ENCODE measurements at places on chromosomes 5 and 9.

- DNase-seq, result no peak
Measured at GRCh38 chr5:151696470-151697061, 9.9 kb upstream of the SPARC start.

- no peak for DNase-seq
Measured at GRCh38 chr5:33901156-33901555, 9.4 kb upstream of the ADAMTS12 start.

- DNase-seq, result no peak
Measured at GRCh38 chr5:122165559-122166078, 36.3 kb downstream of the ZNF474 start.

DNA sequence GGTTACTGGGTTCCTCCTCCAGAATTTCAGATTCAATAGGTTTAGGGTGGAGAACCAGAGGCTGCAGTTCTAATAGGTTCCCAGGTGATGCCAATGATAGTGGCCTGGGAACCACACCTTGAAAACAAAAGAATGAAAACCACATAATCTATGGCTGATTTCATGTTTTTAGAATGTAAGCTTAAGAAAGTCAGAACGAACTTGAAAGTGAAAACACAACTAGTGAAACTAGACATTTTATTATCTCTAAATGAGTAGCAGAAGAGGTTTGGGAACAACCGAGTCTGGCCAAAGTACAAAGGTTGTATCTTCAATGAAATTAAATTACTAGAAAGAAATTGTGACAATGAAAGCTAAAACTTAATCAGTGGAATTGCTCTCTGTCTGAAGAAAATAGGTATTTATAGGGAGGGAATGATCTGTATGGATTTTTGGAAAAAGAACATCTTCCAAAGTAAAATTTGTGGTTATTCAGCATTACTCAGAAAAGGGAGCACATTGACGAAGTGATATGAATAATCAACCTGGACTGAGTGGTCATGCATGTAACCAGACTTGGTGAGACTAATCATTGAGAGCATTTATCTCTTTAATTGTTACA lies 24.9 kb upstream of the CEP120 start:
- DNase-seq, result no peak

DNA sequence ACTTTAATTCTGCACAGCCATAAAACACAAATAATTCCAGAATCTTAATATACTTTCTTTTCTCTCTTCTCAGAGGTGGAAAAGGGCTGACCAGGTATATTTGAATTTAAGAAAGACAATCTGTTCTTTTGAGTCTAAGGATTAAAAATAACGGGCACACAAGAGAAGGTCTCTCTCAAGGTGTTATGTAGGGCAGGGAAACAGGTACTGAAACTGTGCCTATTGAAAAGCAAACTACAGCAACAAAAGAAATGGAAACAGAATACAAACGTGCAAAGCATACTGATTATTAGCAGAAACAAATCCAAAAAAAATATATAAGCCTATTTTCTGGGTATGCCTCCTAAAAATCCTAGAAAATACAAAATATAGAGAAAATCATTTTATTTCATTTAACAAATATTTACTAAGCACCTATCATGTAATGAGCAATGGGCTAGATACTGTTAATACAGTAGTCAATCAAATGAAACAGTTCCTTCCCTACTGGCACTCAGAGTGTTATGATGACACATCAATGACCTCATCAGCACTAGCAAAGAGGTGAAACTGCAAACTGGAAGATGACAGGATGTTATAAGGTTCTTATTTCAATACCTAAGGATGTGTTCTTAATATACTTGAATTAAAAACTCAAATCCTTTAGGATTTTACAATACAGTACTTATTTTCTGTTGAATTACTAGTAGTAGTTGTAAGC lies 87.7 kb downstream of the AUH start:
- DNase-seq, result no peak

GRCh38 chr5:149370878-149371277 lies 8.2 kb downstream of the IL17B start:
- DNase-seq, result no peak

- no peak for DNase-seq
Measured at GRCh38 chr5:80357671-80358070, 37.9 kb downstream of the SPZ1 start.

GRCh38 chr5:108763222-108763916 lies 15.7 kb downstream of the FER start:
- DNase-seq, result no peak

GRCh38 chr5:20636686-20637085 lies 648.7 kb upstream of the CDH18 start:
- DNase-seq, result no peak

DNA sequence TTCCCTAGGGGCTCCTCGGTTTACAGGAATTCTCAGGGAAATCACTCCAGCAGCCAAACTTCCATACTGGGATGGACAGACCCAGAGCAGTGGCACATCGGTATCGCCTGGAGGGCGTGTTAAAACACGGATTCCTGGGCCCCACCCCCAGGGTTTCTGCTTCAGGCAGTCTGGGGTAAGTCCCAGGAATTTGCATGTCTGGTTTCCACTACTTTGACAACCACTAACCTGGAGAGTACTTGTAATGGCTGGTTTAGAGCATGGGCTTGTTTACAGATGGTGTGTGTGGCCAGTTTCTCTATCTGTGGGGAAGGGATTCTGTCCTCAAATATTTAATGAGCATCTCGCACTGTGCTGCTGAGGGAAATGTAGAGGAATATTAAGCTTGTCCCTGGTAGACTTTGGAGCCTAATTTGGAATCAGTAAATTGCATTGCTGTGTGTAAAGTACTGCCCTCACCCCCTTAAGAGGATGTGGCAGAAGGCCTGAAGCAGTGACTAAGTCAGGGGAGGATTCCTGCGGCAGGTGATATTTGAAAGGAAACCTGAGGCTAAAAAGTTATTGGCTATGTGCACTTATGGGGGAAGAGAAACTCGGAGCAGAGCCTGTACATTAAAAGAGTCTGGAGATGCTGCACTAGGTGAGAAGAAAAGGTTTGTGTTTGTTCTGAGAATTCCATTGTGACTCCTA lies 18.6 kb upstream of the TJP2 start:
- peak; percentile 27 for DNase-seq

DNA sequence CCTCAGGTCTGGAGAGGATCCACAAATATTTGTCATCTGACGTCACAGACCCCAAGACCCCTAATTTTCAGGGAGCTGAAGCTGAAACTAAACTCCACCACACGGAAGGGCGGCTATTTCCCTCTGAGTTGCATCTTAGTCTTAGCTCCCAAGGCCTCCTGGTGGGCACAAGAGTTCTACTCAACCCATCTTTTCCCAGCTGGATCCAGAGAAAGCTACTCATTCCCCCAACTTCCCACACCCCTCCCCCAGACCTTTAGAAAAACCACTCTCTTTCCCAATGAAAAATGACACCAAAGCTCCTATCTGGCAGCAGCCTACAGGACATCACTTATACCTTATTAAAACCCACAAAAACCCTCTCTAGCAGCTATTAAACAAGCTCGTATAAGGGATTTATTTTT lies 67.1 kb upstream of the SLC1A1 start:
- no peak for DNase-seq

- DNase-seq, result no peak
Measured at GRCh38 chr5:126074538-126074937, 348.7 kb upstream of the GRAMD2B start.

DNA sequence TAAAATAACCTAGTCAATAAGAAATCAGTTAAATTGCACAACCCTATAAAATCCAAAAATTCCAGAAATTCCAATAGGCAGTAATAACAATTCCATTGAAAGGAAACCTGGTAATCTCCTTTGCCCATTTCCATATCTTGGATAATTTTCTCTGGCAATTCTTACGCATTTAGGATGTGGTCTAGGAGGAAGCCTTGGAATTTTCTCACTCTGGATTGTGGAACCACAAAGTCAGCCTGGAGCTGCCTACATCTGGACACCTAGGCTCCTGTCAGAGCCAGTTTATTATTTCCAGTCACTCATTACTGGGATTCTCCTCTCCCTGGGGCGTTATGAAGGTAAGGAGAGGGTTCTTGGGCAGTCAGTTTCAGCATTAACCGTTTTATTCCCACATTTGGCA lies 40.3 kb upstream of the GNE start:
- no peak for DNase-seq
